Stimulated activated CD4-positive, alpha-beta T cell treated with anti-CD3 and anti-CD28 coated beads, Interleukin-1b, Interleukin-23, amount 100 ng/mL, for 1 hour (primary cell): ENCODE measurements at places on chromosomes 6 and 20.

DNA sequence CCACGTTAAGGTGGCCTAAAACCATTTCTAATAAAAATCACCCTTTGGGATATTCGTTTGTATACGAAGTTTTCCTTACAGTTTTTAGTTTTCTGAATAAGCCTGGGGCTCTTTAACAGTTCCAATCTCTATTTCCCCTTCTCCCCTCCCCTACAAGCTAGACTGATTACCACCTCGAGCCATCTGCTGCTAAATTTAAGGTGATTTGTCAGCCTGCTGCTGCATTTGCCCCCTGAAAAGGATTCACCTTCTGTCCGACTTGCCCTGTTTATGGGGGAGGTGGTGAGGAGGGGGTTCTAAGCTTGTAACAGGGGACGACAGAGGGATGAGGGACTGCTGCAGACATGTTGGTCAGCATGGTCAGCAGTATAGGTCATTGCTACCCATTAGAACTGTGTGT lies 146.3 kb downstream of the JARID2 start:
- DNase-seq, result no peak

DNA sequence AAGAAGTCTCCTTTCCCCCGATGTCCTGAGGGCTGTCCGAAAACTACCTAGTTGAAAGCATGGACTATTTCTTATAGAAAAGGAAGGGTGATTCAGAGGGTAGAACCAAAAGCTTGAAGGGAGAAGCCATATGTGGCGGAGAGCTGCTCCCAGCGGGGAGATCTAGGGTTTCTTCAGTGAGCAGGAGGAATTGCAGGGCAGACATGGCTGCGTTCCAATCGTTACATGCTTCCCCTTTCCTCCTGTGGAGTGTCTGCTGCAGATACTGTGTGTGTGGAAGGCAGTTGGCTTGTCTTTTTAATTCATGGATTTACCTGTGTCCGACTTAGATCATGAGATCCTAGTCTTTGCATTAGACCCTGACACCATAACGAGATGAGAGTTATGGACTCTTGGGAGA lies 799.5 kb downstream of the QKI start:
- no peak for DNase-seq

GRCh38 chr6:70289299-70289698 lies 13.6 kb downstream of the COL9A1 start:
- DNase-seq, result no peak

DNA sequence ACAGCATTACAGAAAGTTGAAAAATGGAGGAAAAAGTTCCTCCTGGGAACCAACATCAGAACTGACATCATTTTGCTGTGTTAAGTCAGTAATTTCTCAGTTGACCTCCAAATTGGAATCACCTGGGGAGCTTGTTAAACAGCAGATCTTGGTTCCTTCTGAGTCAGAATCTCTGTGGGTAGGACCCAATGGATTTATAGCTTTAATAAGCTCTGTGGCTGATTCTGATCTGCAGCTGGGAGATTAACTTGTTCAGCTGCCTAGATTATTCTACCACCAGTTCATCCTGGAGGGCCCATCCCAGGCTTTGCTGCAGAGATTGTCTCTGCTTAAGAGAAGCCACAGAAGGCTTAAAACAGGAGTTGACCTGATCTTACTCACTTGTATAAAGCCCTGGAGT lies 90.7 kb upstream of the POPDC3 start:
- DNase-seq, result no peak

- no peak for DNase-seq
Observed at GRCh38 chr6:26335631-26336323, 29.2 kb upstream of the BTN3A2 start.

DNA sequence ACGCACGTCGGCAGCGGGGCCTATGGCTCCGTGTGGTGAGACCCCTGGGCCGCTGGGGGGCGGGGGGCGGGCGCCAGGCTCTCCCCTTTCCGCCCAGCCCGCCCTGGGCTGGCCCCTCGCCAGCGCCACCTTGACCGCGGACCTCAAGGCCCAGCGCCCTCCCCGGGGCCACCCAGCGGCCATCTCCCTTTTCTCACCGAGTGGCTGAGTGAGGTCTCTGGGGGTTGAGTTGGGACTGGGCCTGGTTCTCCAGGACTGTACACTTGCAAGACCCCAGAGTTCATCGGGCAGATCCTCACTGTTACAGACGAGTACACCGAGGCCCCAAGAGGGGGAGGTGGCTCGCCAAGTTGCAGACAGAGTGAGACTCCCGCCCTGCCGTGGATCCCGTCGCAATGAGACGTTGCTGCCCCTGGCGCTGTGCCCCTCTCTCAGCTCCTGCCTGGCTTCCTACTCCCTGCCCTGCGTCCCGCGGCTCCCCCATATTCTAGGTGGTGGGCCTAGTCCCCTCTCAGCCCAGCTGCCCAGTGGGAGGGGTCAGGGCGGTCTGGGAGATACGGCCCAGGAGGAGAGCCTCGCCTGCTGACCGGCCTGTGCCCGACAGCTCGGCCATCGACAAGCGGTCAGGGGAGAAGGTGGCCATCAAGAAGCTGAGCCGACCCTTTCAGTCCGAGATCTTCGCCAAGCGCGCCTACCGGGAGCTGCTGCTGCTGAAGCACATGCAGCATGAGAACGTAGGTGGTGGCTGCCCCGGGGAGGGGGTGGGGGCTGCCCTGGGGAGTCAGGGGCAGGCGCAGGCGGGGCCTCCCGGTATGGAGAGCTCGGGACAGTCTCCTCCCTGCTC lies 576 bp downstream of the MAPK13 start:
- no peak for DNase-seq

GRCh38 chr6:1311400-1312202 lies at the start of gene FOXQ1:
Gene FOXQ1 (plus strand): TSS chr6:1312098. CDS start chr6:1312705, 607 bp downstream.
- no peak for DNase-seq

GRCh38 chr20:46624946-46625345 lies 26.3 kb downstream of the SLC13A3 start:
- no peak for DNase-seq

- DNase-seq, result no peak
Observed at GRCh38 chr20:7301807-7302206, 534.3 kb downstream of the BMP2 start.
